NCI-H510A treated with DMSO at 0.1 percent for 48 hours (cell line): ENCODE measurements at places on chromosomes 2 and 18.
A peak's percentile ranks its signal among the peaks of the same experiment; 100 is the strongest.

GRCh38 chr2:86203614-86204013 is 4.4 kb downstream of the MRPL35 start:
- no peak for DNase-seq

DNA sequence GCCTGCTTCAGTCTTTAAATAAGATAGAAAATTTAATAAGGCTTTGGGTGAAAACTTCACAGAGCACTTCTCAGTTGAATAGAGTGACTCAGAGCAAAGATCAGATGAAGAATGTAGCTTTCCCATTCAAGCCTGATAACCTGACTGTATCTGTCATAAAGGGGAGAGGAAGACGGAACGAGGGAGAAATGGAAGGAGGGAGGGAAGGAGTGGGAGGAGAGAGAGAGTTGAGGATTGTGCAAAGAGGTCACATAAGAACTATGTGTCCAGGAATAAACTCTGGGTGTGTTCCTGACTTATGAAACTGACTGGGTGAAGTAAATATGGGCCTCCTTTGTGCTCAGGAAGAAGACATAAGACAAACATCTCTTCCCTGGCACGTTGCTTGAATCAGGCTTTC is 385.5 kb downstream of the LPIN1 start:
- no peak for DNase-seq

DNA sequence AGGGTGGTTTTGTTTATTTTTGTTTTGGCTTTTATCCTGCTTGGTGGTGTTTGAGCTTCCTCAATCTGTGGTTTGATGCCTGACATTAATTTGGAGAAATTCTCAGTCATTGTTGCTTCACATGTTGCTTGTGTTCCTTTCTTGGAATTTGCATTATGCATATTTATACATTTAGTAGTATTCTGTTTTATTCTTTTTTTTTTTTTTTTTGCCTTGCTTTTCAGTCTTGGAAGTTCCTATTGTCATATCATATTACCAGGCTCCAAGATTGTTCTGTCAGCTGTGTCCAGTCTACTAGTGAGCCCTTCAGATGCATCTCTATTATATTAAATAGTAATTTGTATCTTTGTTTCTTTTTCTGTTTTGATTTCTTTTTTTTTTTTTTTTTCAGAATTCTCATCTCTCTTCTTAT is 77.0 kb downstream of the EPC2 start:
- peak; percentile 2 for DNase-seq

DNA sequence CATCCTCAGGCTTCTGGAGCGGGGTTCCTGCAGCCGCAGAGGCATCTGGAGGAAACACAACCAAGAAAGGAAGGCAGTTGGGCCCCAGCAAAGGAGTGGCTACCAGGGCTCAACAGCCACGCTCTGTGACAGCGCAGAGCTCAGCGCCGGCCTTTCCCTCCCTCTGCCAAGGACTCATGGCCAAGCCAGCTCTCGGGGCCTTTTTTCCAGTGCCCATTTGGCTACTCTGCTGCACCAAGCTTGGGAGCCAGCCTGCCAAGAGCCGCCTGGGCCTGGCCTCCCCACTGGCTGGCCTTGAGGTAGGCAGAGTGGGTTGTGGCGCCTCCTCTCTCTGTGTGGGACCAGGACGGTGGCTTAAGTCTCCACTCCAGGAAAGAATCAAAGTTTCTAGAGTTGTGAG is 7.2 kb upstream of the CCDC74A start:
- no peak for DNase-seq

DNA sequence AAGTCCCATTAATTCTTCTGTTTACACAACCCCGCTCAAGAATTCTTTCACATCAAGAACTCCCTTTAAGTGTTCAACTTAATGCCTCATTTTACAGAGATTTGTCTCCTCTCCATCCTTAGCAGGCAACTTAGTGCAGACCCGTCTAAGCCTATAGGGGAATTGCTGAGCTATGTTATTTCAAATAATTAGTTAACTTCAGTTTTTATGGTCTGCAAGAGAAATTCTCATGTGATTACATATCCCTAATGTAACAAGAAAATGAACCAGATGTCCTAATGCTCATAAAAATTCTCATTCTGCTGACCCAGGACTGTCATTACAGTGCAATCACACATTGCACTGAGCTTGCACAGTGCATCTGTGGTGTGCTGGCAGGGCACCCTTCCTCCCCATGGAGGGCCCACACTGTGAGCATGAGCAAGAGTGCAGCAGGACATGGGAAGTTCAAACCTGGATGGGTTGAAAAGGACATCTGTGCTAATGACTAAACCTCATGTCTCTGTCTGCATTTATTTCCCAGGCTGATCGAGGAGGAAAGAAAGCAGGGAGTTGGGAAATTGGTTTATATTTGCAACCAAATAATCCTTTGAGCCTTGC is 97.1 kb downstream of the COL5A2 start:
- no peak for DNase-seq

DNA sequence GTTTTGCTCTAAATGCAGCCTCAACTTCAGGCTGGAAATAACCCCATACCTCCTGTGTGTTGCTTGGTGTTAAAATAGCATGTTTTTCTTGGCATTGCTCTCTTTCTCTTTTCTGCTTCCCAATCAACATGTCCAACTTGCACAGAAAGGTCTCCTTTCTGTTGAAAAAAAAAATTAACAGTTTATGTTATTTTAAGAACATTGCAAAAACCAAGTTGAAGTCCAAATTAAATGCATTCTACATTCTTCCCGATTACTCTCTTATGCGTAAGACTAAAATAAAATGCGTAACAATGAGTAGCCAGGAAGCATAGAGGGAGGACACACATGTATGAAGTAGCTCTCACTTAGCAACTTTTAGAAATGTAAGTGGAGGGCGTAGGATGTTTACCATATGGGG is 1406.1 kb upstream of the NXPH2 start:
- no peak for DNase-seq

GRCh38 chr2:120400551-120400950 is 54.6 kb downstream of the INHBB start:
- no peak for DNase-seq

DNA sequence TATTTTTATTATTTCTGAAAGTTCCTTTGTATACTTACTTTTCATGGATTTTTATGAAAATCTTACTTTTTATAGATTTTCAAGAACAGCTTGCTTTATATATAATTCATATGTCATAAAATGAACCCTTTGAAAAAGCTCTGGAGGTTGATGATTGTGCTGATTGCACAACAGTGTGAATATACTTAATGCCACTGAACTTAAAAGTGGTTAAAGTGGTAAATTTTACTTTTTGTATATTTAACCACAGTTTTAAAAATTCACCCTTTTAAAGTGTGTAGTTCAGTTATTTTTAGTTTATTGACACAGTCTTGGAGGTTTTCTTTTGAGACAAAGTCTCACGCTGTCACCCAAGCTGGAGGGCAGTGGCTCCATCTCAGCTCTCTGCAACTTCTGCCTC is 8.4 kb downstream of the SANBR start:
- no peak for DNase-seq

DNA sequence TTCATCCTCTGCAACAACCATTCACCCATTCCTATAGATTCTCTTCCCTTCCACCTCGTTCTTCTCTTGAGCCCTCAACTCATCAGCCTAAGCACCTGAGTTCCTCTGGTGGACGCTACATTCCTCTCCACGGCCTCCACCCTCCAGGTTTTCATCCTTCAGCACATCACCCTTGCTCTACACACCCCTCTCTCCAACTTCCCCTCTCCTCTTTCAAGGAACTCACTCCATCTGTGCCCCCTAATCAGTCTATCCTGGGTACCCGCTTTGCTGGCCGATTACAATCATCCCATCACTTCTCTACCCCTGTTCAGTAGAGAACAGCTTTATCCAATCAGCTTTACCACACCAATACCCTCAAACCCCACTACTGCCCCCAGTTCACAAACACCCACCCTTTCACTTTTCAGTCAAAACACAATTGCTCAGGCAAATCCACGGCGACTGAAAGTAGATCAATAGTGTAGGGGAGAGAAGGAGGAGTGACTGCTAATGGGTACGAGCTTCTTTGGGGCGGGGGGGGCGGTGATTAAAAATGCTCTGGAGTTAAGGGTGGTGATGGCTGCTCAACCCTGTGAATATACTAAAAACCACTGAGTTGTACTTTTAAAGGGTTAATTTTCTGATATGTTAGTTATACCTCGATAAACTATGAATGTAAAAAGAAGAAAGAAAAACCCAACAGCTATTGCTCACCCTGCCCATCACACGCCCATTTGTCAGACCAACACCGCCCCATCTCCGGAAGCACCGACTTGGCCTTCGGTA is 857 bp downstream of the DYM start:
- DNase-seq = no peak

- peak; percentile 40 for DNase-seq
Measured at GRCh38 chr18:48074929-48075706, 144.7 kb upstream of the SMAD2 start.

DNA sequence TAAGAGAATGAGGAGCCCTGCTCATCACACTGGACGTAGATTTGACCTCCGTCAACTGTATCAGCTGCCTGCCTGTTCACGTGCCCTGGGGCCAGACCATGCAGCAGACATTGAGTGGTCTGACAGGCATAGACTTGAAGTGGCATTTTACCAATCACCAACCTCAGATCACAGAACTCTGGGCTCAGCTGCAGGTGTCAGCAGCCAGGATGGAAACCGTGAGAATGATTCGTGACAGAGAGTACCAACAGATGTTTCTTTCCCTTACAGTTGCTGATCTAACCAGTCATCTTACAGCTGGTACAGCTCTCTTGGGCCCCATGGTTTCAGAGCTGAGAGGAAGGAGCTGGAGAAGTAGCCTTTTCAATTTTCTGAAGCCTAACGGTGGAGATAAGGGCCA is 148.9 kb downstream of the EN1 start:
- no peak for DNase-seq

DNA sequence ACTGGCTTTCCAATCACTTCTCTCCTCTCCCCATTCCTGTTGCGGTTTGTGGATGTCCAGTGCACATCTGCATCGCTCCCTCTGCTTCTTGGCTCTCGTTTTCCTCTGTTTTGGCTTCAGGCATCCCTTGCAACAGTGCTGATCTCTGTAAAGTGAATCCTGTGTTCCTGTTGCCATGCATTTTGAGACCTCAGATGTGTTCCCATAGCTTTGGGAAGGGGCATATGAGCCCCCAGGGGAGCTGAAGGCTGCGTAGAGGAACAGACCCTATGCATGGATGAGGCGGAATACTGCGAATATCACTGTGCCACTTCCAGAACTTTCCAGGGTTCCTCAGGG is 168.4 kb upstream of the HAAO start:
- no peak for DNase-seq

GRCh38 chr2:19205983-19206533 is 152.4 kb downstream of the OSR1 start:
- no peak for DNase-seq

- DNase-seq = no peak
Measured at GRCh38 chr2:17915811-17916518, 37.5 kb downstream of the KCNS3 start.

GRCh38 chr2:3467654-3468053 is 51.7 kb downstream of the ADI1 start:
- no peak for DNase-seq
